T-helper 1 cell (primary cell): ENCODE measurements at places on chromosomes 3 and 15.

DNA sequence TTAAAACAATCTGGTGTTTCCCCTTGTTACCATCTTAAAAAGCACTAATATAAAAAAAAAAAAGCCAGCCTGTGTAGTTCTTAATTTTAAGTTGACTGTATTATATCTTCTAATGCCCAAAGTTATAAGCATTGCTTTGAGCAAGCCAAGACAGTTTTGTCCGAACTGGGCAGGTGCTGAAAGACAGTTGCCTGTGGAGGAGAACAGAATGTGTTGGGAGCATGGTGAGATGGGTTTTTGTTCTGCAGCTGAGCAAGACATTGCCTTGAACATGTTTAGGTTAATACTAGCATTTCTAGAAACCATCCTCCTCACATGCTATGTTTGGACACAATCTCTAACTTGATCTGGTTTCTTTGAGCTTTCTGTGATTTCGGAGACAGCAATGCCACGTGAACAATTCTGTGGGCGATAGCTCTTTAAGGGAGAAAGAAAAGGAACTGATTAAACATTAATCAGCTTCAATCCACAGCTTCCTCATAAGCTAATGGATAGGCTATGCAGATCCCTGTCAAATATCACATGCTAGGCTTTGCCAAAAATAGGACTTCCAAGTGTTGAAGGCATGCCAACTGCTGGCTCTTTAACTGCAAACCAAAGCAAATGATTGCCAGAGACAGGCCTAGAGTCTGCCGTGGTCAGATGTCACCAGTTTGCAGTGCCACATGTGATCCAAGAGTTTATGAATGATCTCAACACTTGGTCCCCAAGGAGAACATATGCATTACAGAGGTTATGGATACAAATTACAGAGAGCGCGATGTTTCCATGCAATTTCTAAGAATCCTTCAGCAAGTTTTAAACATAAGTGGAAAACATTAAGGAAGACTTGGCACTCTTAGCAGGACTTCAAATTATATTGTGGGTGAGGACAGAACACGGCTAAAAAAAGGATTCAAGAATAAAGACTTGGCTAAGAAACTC, 428.1 kb downstream of the ROBO2 start:
- DNase-seq = no peak

- no peak for DNase-seq
These were observed 953.8 kb upstream of the GBE1 start for GRCh38 chr3:82715091-82715856.

GRCh38 chr3:188352196-188352927, 198.4 kb downstream of the LPP start:
- no peak for DNase-seq

DNA sequence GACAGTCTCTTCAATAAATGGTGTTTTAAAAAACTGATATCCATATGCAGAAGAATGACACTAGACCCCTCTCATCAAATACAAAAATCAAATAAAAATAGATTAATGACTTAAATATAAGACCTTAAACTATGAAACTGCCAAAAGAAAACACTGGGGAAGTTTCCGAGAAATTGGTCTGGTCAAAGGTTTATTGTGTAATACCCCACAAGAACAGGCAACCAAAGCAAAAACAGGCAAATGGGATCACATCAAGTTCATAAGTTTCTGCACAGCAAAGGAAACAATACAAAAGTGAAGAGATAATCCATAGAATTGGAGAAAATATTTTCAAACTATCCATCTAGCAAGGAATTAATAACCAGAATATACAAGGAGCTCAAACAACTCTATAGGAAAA, 126.2 kb downstream of the GOLIM4 start:
- DNase-seq = no peak

- no peak for DNase-seq
These were observed 243.4 kb upstream of the GADL1 start for GRCh38 chr3:31137718-31138465.

DNA sequence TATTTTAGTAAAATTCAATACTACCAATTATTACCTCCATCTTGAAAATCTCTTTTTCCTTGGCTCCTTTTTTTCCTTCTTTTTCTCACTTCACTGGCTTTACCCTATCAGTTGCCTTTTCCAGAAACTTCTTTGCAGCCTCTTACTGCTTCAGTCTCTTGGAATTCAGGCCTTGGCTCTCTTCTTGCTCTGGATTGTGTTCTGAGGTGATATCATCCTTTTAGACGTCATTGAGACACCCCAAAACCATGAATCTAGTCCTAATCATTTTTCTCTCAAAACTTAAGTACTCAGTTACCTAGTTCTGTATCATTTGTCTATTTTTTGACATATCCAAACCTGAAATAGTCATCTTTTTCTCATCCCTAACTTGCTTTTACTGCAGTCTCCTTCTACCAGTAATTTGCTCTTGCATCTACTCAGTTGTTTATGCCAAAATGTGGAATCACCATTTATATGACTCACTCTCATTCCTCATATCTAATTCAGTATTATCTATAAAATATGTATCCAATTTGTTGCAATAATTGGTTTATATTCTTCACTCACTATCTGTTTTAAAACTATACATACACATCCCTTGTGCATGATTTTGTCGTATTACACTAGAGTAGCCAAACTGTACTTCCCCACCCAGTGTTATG, 703.2 kb upstream of the CCDC54 start:
- DNase-seq = no peak

DNA sequence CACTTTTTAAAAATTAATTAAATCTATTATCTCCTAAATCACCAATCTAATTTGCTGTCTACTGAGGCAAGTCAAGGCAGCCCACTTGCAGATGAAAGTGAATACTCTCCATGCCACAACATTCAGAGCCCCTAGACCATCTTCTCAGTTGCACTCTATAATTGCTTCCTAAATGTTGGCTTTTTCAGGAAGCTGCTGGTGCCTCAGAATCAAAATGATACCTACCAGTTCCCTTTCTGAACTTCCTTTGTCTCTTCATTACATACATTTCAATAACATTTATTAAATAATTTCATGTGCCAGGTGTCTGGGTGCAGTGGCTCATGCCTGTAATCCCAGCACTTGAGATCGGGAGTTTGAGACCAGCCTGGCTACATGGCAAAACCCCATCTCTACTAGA, 124.1 kb downstream of the SERPINI1 start:
- no peak for DNase-seq
